ENCODE measurements at places on chromosomes 7 and 10. TPM values are rescaled to one million over a fixed set of nuclear protein-coding genes. Genes with fewer than 3 reads are reported as not detected.

DNA sequence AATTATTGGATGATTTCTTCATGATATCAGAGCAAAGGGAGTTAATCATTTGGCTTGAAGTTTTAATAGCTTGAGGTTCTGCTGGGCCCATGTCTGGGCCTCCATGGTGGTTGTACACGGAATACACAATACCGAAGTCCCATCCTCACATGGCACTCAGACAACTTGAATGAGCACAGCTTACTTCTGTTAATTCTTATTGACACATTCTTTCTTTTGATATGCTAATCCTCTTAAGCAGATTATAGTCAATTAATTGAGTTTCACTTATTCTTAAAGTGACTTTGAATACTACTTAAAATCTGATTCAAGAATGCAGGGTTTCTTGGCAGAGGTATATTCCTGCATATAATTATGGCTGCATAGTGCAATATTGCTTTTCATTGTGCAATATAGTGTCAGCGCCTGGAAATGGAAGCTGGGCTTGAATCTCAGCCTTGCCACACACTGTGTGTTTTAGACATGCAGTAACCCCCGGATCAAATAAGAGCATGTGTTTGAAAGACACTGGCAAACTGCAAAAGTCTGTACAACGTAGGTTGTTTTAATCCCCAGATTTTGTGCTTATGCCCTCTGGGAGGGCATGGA, 543.5 kb upstream of the ADARB2 start:
- no peak for DNase-seq

CPA2 gene
- total RNA-seq, result not detected

GRCh38 chr7:74026903-74027682, 880 bp upstream of the ELN start:
- no peak for DNase-seq

C10orf71 gene
- not detected for total RNA-seq

DNA sequence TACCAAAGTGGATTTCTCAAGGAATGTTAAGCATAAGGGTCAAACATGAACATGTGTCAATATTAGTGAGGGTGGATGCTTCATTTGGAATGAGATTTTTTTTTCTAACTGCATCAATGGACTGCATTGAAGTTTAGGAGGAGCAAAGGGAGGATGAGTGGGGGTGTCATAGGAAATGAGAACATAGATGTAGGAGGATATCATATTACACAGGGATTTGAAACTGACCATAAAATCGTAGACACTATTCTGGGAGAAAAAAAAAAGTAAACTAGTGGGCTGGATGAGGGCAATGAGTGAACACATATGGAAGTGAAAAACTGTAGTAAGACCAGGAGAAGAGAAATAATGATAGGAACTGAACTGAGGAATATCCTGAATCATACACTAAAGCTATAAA, 109.4 kb downstream of the SEMA3A start:
- no peak for DNase-seq

All from PC-9 (cell line).